ENCODE measurements at places on chromosomes 5 and 9. TPM values are rescaled to one million over a fixed set of nuclear protein-coding genes. Genes with fewer than 3 reads are reported as not detected.

- peak; percentile 53 for DNase-seq
Observed at GRCh38 chr5:80275347-80275746, 19.5 kb upstream of the SERINC5 start.

- DNase-seq, result no peak
Observed at GRCh38 chr9:76737154-76737902, 26.9 kb upstream of the PCA3 start.

Gene ADGRD2
- total RNA-seq, result not detected

- DNase-seq, result no peak
Observed at GRCh38 chr9:125038166-125038565, 97.3 kb upstream of the GOLGA1 start.

Gene GABRB2
- total RNA-seq, result not detected

GRCh38 chr5:86862093-86862492, 244.4 kb downstream of the COX7C start:
- DNase-seq, result no peak

DNA sequence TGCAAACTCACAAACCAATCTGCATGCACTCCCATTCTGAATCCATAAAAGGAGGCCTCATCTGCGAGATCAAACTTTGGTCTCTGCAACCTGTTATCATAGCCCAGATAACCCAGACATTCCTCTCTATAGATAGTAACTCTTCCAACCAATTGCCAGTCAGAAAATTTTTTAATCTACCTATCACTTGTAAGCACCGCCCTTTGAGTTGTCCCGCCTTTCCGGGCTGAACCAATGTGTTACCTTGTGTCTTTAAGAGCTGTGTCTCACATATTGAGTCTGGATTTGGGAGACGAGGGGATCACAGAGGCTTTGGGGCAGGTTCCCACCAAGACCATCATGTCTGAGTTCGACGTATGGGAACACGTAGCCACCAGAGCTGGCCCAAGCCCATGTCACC, 91.1 kb upstream of the PPP1R26 start:
- no peak for DNase-seq

DNA sequence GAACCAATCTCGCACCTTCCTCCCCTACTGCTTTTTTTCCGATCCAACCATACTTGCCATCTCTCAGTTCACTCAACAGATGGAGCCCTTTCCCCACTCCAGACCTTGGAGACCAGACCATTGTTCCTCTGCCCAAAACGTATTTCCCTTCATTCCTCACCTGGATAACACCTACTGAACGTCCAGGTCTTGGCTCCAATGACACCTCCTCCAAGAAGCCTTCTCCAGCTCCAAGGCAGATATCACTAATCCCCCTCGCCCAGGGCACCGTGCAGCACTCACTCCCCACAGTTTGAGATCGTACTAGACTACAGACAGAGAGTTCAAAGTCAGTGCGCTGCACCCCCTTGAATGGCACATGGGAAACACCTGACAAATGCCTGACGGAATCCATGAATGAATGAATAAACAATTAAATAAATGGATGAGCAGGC, 47.1 kb upstream of the AKNA start:
- DNase-seq, result no peak

All from activated CD8-positive, alpha-beta T cell treated with anti-CD3 and anti-CD28 coated beads for 36 hours (primary cell).